Stimulated activated CD4-positive, alpha-beta T cell treated with anti-CD3 and anti-CD28 coated beads, TNF-alpha, amount 100 ng/mL, for 24 hours (primary cell): ENCODE measurements at places on chromosomes 6 and 20.

- no peak for DNase-seq
Measured at GRCh38 chr6:34317882-34318498, 69.2 kb upstream of the SMIM29 start.

DNA sequence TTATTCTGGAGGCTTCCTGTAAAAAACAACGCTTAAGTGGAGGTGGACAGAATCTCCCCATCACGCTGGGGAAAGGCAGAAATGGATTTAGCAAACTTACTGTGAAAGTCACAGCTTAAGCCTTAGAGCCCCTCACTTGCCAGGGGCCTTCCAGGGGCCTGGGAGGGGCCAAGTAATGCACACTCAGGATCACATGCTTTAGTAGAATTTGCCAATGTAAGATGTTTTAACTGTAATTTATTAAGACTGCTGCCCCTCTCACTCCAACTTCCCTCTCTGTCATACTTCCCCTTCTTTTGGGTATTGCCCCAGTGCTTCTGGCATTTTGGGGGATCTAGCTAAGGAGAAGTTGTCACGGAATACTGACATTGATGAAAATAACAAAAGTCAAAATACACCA, 12.6 kb upstream of the ADA start:
- DNase-seq: no peak

DNA sequence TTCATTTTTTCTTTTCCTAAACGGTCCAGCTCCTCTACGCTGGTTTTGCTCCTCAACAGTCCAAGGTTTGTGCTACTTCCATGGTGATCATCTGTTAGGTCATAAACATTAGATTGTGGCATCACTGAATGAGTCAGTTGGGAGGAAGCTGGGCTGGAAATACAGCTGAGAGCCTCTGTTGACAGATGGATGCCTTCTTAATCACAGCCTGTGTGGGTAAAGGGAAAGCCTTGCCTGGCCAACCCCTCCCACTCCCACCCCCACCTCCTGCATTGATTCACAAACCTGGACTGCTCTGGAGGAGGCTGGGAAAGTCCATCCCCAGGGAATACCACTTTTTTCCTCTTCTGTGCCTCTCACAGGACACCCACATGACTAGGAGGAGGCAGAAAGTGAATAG, 180.6 kb upstream of the CCN2 start:
- DNase-seq: no peak

GRCh38 chr6:41573985-41574384, 27.8 kb downstream of the FOXP4 start:
- no peak for DNase-seq

DNA sequence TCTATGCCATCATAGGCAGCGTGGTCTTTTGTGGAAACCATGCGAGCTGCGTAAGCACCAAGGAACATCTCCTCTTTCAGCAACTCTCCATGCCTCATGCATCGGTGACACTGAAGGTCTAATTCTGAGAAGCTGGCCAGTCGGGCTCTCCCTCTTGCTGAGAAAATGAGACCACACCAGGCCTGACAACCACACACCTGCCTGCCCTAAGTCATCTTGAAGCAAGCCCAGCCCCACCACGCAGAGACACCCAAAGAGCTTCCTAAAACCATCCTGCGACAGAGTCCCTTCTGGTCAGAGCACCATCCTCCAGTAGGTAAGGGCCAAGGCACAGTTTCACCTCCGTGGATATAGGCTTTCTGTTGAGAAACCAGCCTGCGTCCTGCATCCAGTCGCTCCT, 26.6 kb downstream of the PREX1 start:
- no peak for DNase-seq

DNA sequence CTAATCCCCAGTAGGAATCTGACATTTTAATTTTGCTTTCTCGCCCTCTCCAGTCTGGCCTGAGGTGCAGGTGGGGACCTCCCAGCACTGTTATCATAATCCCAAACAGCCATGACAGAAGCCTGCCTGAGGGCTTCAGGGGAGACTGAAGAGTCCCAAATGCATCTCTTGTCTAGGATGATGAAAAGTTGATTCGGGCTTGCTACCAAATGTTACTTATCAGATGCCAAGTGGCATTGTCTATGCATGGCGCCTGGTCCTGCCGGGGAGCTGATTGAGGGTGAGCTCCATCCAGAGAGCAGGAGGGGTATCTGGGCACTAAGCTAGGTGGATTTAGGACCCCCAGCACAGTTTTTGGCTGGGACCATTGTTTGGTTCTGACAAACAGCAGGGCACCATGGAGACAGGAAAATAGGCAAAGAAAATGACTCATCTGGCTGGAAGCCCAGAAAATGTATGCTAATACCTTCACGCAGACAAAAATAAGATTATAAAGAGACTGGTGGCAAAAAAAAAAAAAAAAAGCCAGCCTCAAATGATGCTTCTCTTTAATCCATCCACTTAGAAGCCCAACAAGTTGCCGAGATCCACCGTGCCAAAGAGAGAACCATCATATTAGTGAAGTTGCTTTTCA, 513.7 kb upstream of the SULF2 start:
- no peak for DNase-seq

GRCh38 chr6:150412221-150412620, 43.4 kb downstream of the IYD start:
- DNase-seq: no peak

GRCh38 chr6:33088258-33088930, 12.6 kb downstream of the HLA-DPB1 start:
- no peak for DNase-seq

DNA sequence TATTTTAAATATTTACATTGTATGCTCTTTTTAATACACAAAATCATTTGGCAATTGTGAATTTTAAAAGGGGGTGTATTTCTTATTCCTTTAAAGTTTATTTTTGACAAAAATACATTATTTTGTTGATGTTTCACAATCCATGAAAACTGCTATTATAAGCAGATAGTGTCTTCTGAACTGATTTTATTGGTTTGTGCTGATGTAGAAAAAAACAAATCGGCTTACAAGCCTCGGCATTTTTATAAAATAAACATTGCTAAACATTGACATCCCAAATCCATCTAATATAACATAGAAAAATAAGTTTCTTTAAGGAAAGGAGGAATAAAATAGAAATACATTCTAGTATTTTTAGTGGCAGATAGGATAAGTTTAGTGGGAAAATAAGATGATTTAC, 634.7 kb downstream of the GRIK2 start:
- no peak for DNase-seq

DNA sequence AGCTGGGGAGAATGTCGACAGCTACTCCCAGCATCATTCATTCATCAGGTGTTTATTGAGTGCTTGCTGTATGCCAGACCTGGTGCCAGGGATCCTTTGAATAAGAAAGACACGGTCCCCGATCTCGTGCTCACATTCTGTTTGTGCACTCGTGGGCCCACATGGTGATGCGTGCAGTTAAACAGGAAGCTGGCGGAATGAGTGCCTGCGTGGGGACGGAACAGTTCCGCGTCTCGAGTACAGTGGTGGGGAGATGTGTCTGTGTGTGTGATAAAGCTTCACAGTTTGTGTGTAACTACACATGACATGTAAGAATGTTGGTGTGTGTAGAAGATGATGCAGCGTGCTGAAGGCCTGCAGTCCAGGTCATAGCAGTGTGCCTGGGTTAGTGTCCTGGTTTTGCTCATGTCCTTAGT, 6.5 kb downstream of the RBM38 start:
- no peak for DNase-seq

DNA sequence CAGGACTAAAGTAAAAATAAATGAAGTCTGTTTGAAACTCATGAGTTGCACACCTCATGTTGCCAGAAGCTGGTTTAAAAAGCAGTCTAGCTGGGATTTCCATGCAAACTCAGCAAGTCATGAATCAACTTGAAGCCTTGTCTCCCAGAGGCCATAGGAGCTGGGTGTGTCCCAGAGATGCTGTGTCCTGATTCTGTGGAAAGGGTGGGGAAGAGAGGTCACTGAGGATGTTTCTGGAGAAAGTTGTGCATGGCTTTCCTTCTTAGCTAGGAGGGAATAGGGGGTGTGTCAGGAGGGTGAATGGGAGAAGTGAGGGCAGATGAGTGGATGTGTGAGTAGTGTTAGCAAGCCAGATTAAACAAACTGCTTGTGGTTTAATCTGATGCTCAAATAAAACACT, 111.3 kb downstream of the ADAT2 start:
- DNase-seq: no peak

GRCh38 chr20:34863421-34863965, 9.2 kb downstream of the GGT7 start:
- no peak for DNase-seq

DNA sequence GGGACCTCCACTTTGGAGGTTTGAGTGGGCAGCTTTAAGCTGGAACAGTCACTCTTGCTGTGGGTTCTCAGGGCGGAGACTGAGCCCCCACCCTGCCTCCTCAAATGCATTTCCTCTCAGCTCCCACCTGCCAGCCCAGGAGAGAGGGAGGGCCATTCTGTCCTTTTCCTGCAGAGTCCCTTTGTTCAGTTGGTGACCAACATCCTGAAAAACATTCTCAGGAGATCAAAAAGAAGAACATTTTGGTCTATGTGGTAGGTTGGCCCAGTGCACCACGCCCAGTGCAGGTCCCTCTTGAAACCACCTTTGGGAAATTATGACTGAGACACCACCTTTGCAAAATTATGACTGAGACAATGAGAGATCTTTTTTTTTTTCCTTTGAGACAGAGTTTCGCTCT, 13.4 kb downstream of the SLC52A3 start:
- DNase-seq: no peak

- DNase-seq: no peak
Measured at GRCh38 chr6:138691595-138692057, 81.9 kb upstream of the CCDC28A start.

- no peak for DNase-seq
Measured at GRCh38 chr20:34624629-34625028, 52.3 kb downstream of the PIGU start.

GRCh38 chr20:61712688-61713087, 353.0 kb downstream of the TAF4 start:
- no peak for DNase-seq

- no peak for DNase-seq
Measured at GRCh38 chr6:43698584-43699349, 11.2 kb upstream of the MRPS18A start.

GRCh38 chr6:16511040-16511660, 250.1 kb downstream of the ATXN1 start:
- DNase-seq: no peak

- DNase-seq: no peak
Measured at GRCh38 chr6:98636941-98637340, 197.4 kb upstream of the POU3F2 start.

DNA sequence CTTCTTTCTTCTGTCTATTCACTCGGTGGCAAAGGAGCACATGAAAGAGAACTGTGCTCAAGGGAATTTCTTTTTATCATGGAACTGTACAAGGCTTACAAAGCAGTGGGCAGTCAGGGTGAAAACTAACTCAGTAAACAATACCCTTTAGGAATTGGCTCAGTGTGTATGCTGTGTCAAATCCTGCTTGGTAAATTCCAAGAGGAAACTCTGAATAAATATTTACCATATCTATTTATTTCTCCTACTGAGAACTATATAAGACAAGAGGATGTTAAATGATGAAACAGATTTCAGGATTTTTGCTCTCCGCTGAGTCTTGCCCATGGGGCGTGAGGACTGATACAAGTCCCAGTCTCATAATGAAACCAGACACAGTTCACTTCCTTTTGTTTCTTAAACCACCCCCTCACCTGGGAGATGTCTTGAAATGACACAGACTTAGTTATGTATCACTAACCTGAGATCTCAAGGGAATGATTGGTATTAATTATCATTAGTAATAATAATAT, 188.8 kb downstream of the BACH2 start:
- no peak for DNase-seq

DNA sequence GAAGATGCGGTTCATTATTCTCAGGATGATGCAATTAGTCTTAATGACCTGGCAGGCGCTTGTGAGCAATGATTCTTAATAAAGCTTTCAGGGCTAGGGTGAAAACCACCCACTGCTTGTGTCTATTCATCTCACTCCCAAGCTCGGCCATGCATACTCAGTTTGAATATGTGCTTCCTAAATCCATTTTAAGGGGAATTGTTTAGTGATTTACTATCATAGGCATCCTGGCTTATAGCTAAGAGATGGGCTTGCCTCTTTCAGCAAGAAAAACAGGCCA, 141.1 kb upstream of the SLC24A3 start:
- no peak for DNase-seq

- no peak for DNase-seq
Measured at GRCh38 chr6:41275489-41275888, 11.0 kb downstream of the TREM1 start.

- peak; percentile 56 for DNase-seq
Measured at GRCh38 chr6:29737707-29738630, 14.7 kb downstream of the HLA-F start.

- DNase-seq: no peak
Measured at GRCh38 chr20:61163031-61163430, 89.0 kb upstream of the CDH4 start.
